ENCODE measurements at places on chromosomes 6 and 20.

- DNase-seq = no peak
Observed at GRCh38 chr6:13094781-13095425, 233.4 kb downstream of the TBC1D7 start.

- DNase-seq = no peak
Observed at GRCh38 chr20:13356591-13356990, 135.5 kb downstream of the ISM1 start.

DNA sequence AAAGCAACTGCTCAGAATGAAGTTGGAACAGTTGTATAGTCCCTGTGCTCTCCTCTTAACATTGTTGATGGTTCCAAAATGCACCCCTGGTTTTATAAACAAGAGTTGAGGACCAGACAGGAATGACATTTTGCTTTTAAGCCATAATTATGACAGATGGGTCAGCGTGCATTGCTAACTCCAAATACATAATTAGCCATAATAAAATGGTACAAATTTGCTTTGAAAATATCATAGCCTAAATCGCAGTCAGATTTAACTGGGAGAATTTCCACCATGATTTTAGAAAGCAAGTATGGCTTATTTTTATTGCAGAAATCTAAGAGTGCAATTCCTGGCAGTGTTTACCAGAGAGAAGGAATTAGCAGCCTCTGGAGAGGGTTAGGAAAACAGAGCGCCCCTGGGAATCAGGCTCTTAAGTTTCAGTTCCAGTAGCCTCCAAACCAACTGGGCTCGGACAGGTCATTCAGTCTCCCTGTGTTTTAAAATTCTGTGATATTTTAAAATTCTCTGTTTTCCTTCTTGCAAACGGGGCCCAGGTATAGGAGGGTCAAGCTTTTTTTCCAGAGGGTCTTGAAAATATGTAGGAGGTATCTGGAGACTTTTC, 302.3 kb downstream of the TBC1D7 start:
- no peak for DNase-seq

GRCh38 chr6:154613137-154613676, 102.7 kb upstream of the CNKSR3 start:
- peak; percentile 89 for DNase-seq

DNA sequence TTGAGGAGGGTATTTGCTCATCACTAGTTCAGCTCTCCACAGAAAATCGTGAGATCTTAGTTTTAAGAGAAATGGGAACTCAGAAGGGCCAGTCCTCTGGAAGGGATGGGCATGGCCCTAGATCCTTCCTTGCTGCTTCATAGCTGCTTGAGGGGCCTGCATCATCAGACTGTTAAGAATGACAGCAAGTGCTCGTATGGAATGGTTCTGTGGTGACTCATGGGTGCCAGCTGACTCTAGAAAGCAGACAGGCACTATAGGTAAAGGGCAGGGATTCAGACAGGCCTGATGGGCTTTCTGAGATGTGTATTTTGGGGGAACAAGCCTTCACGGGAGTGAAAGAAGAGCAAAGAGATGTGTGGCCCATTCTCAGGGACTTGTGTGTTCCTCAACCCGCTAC, 90.8 kb downstream of the MYLK4 start:
- DNase-seq = no peak

DNA sequence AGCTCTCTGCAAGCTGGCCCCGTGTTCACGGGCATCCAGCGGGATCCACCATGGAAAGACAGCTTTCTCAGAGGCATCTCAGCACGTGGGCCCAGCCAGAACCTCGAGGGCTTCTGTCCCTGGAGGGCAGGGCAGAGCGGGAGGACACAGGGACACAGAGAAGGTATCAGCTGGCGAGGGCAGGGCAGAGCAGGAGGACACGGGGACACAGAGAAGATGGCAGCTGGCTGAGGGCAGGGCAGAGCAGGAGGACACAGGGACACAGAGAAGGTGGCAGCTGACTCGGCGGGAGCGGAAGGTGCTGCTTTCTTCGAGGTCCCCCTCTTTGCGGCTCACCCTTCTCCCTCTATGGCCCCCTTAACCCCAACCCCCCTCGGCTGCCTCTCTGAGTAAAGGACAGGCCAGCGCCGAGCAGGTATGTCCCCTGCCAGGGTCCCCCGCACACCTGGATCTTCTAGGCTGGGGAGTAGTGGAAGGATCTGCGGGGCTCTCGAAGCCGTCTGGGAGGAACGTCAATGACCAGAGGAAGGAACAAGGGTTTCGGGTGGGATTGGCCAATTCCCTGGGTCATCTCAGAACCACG, 28.9 kb upstream of the BHLHE23 start:
- no peak for DNase-seq

GRCh38 chr20:2093883-2094282, 7.7 kb upstream of the STK35 start:
- no peak for DNase-seq

DNA sequence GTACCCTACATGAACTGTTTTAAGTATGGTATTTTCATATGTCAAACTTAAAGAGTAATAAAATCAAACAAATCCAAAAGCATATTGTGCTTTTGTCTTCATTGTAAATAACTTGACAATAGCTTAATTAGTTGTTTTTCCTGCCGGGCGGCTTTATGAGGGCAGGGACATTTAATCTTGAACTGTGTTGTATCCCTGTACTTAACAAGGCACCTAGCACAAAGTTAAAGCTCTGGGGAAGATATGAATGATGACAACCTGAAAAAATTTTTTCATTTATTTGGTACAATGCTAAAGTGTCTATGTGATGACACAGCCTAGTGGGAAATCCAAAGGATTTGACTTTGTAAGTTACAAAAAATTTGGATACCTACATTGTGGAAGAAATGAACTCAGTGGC, 502 bp upstream of the HACE1 start:
- DNase-seq = no peak

DNA sequence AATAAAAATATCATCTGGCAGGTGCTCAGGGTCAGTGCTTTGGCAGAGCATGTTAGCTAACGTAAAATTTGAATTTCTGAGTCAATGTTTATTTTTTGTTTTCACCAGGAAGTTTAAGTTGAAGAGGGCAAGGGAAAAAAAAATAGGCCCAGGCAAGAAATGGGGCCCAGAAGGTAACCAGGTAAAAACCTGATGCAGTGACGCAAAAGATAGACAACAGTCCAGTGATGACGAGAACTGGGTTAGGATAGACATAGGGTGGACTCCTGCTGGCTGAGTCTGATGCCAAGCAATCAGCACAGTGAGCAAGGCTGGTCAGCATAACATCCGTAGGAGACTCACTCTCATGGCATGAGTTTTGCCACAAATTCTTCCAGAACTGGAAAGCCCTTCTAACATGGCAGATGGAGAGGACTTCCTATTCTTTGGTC, 42.2 kb downstream of the ZHX3 start:
- DNase-seq = no peak

GRCh38 chr20:34861386-34862084, 11.1 kb downstream of the GGT7 start:
- no peak for DNase-seq

DNA sequence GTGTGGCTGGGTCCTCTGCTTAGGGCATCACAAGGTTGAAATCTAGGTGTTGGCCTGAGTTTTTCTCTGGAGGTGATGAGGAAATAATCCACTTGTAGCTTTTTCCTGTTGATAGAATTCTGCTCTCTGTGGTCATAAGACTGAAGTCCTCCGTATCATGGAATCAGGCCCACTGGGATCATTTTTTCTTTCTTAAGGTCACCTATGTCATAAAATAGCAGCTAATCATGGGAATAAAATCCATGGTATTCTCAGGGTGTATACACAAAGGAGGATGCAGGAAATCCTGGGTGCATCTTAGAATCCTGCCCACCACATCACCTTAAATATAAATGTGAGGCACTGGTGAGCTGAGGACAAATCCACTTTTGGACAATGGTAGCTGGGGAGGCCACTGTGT, 72.7 kb downstream of the PRDM1 start:
- DNase-seq = no peak

DNA sequence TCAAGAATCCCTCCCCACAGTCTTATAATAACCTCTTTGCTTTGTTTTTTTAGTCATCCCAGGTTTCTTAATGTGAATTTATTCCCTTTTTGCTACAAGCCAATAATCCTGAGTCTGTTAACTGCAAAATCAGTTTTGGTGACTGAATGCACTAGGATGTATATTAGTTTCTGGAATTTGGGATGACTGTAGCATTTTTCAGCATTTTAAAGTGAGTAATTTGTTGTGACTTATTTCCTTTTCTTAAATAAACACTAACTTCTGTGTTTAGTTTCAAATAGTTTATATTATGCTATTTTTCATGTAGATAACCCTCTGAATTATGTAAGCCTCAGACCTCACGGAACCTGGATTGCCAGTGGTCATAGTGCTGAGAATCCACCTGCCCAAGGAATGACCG, 5.5 kb downstream of the CST1 start:
- no peak for DNase-seq

GRCh38 chr6:55536391-55536956, 42.5 kb downstream of the HMGCLL1 start:
- no peak for DNase-seq

GRCh38 chr20:3328501-3328900, 79.0 kb downstream of the DNAAF9 start:
- no peak for DNase-seq

DNA sequence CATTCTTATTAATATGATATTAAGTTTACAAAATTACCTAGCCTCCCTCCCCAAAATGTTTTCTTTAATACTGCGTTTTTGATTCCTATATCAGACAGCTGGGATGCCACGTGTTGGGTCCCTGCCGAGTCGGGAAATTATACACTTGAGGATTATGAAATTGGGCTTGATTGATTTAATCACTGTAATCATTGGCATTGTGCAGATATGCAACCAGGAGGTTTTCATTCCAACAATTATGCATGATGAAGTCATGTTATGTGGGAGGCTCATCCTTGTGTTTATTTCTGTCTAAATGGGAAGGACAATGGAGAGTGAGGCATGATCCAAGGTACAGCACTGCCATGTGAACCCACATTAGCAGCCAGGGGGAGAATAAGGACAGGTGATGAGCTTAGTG, 30.6 kb upstream of the RIPOR2 start:
- DNase-seq = no peak

DNA sequence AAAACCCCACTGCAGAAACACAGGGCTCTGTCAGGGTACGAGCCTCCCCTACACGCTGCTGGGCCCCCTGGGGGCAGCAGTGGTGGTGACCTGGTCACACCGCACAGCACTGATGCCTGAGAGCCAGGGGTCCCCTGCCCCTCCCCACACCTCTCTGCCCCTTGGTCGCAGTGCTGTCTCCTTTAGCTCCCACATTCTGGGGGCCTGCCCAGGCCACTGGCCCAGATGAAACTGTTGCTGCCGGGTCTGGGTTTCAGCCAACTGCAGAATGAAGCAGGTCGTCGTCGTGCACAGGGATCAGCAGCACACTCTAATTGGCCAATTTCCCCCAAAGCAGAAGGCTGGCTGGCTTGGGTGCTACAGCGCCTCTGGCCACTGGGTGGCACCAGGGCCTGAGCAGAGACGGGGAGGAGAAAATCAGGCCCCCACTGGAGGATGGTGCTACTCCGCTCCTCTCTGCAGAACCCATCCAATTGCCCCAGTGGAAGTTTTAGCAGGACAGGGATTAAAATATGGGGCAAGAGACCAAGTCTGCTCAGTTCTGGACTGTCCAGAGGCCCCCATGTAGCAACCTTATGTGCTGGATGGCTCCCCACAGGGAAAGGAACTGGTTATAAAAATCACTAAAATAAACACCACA, 26.1 kb downstream of the DIDO1 start:
- peak; percentile 56 for DNase-seq

DNA sequence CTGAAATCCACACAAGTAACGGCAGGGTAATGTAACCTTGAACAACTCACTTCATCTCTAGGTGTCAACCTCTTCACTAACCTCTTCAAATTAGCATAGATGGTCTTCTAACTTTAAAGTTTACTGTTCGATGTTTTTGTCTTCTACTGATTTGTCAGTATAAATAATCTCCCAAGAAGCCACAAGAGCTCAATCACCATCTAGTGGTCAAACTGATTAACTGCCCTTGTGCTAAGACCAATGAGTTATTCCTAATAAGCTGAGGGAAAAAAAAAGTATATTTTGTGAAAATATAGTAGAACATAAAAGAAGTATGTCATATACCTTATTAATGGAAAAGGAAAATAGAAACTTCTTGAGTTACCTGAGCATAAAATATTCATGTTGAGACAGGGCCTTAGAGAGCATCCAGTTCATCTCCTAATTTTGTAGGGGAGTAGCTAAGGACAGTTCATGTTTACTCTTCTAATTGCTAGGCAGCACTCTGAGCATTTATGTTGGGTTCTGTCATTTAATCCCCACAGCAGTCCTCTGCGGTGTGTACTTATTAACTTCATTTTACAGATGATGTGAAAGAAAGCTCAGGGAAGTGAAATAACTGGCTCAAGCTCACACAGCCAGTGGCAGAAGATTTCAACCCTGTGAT, 317.1 kb downstream of the ESR1 start:
- DNase-seq = peak; percentile 66

- DNase-seq = no peak
Observed at GRCh38 chr20:47058236-47058635, 163.6 kb downstream of the EYA2 start.

GRCh38 chr6:141874930-141875602, 257.7 kb upstream of the GJE1 start:
- no peak for DNase-seq

DNA sequence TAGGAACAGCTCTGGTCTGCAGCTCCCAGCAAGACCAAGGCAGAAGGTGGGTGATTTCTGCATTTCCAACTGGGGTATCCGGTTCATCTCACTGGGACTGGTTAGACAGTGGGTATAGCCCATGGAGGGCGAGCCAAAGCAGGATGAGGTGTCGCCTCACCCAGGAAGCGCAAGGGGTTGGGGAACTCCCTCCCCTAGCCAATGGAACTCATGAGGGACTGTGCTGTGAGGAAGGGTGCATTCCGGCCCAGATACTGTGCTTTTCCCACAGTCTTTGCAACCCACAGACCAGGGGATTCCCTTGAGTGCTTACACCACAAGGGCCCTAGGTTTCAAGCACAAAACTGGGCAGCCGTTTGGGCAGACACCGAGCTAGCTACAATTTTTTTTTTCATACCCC, 21.8 kb downstream of the HDDC2 start:
- no peak for DNase-seq

DNA sequence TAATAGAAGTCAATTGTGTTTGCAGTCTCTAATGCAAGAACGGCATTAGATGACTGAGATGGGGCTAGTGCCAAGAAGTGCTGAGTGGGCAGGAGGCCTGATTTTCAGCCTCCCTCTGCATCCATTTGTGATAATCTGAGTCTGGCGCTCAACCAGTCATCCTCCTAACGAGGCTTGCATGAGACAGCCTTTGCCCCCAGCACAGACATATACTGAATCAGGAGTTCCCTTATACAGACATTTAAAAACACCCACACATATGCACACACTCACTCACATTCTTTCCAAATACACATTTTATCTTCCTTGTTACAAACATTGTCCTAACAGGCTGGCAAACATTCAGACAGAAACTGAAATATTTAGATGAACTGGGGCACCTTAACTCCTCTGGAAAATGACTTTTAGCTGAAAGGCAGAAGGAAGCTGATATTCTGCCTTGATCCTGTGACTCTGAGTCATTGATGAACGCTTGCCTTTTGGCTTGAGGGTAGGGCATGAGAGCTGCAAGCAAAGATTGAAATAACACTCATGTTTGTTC, 562.3 kb downstream of the DHX35 start:
- no peak for DNase-seq

Data from inflammatory macrophage (primary cell).